ENCODE measurements at places on chromosomes 2 and 18.

- DNase-seq = no peak
Observed at GRCh38 chr2:57598551-57598950, 448.1 kb upstream of the VRK2 start.

DNA sequence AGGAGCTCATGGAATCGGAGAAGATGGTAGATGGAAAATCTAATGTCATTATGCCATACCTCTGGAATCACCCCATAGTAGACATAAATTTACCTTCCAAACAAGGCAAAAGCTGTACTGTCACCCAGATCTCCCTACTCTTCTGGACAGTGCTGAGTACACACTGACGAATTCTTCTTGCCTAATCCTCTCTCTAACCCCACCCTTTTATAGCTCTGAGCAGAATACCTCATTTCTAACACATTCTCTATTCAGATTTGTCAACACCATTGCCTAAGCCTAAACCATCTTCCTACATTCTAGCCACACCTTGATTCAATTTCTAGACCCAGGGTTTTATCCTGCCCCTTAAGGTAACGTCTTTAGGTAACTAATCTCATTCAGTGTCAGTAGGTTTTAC lies 321.0 kb upstream of the NRP2 start:
- DNase-seq = no peak

GRCh38 chr2:44550561-44550960 lies 188.8 kb downstream of the CAMKMT start:
- no peak for DNase-seq

DNA sequence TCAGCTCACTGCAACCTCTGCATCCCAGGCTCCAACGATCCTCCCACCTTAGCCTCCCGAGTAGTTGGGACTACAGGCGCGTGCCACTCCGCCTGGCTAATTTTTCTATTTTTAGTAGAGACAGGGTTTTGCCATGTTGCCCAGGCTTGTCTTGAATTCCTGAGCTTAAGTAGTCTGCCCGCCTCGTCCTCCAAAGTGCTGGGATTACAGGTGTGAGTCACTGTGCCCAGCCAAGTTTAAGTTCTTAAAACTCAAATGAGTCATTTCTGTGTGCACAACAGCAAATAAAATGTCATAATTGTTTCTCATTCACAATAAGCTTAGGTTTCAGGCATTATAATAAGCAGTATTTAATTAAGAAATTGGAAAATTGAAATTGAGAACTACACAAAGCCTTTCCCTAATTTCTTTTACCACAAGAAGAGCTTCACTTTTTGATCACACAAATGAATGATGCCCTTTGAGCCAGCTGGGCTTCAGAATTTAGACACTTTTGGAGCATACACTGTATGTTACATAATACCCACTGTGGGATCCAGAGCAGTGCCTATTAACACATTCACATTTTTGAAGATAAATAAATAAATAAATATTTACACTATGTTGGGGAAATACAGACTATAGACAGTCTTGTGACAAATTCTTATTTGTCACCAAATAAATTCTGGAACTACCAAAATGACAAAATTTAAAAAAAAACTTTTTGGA lies 8.6 kb upstream of the ME2 start:
- no peak for DNase-seq

DNA sequence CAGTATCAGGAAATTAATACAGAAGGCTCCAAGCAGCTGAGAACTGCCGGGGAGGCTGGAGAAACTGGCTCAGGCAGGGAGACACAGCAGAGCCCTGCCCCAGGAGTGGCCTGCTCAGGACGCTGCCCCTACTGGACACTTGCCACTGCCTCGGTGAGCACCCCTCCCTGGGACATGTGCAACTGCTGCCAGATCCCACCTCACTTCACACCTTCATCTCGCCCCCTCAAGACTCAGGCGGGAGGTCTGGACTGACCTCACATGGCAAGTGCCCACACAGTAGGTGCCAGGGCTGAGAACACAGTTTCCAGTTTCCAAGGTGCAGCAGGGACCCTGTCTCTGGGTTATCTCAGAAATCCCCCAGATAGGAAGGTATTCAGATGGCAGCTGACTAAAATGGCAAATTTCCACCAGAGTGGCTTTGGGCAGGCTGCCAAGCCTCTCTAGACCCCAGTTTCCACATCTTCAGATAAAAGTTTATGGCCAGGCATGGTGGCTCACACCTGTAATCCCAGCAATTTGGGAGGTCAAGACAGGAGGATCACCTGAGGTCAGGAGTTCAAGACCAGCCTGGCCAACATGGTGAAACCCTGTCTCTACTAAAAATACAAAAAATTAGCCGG lies 33.7 kb upstream of the LBH start:
- no peak for DNase-seq

DNA sequence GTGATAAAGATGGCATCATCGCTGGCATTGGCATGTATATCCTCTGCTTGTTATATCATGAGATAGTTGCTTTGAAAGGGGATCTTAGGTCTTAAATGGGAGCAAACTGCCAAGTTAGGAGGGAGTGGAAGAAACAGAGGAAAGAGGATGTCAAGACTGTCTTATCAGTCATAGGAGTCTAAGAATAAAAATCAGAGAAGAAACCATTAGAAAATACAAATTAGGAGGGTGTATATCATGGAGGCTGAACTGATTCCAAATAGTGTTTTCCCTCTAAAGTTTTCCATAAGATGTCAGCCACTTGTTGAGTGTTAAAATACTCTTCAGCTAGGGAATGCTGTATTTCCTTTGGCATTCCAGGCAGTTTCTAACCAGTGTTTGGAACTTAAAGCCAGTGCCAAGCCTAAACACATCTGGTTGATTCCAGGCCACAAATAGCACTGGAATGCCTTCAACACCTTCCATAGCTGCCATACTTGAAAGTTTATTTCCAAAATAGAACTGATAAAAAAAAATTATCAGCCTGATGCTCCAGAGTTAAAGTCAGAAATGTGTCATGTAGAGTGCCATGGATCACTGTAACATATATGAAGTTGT lies 129.4 kb downstream of the ZEB2 start:
- no peak for DNase-seq

- no peak for DNase-seq
Observed at GRCh38 chr2:52135235-52135634, 1103.3 kb upstream of the NRXN1 start.

DNA sequence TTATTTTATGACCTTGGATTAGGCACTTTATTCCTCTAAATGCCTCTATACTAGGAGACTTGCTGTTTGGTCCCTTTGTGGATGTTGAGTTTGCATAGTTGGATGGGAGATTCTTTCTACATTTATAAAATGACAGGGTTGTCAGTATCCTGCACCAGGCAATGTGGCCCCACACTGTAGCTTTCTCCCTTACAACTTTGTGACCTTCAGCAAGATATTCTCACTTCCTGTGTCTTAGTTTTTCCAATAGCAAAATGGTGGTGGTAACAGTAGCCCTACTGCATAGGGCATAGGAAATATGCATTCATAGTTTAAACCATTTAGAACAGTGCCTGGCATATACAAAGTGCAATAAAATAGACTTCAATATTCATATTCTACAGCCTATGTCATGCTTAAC lies 128.3 kb downstream of the TXNL1 start:
- DNase-seq = no peak

All from stimulated activated CD4-positive, alpha-beta T cell treated with anti-CD3 and anti-CD28 coated beads, Interleukin-4, amount 100 ng/mL, for 24 hours (primary cell).